ENCODE measurements at places on chromosomes 3 and 15.

- no peak for DNase-seq
These were observed 19.3 kb downstream of the MBNL1 start for GRCh38 chr3:152287898-152288576.

DNA sequence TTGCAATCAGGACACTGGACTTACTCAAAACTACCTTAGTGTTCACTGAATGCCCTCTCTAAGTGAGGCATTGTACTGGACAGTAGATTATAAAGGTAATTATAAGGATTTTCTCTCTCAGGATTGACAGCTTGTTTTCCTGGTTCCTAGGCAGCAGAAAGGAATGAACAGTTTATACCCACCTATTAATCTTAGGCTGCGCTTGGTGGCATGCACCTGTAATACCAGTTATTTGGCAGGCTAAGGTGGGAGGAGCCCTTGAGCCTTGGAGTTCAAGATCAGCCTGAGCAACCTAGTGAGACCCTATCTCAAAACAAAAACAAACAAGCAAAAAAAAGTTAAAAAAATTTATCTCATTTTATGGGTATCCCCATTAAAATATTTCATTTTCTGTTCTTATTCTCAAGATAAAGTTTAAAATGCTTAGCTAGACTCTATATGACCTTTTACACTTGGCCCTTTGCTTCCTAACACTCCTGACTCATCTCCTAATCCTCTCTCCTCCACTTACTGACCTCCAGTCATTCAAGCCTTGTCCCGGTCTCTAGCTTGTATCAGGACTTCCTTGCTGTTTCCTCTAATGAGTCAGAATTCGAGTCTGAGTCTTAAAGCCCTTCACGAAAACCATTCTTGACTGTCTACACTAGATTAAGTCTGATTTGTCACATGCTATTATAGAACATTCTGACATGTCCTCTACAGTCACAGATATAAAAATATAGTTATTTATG is 348.6 kb downstream of the NLGN1 start:
- no peak for DNase-seq

DNA sequence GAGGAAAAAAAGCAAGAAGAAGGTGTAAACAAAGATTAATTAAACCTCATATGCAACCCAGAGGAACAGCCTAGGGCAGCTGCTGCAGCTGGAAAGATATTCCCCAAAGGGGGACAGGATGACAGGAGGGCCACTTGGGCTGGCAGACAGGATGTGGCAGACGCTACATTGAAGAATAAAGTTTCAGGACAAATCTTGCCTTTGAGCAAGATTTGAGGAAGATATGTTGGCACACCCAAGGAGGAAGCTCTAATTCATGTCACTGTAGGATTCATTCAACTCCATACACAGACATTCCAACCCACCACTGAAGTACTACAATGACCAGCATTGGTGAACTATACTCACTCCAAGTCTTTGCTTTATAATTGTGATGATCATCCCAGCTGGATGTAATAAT is 504.0 kb downstream of the SHQ1 start:
- DNase-seq: peak; percentile 30

DNA sequence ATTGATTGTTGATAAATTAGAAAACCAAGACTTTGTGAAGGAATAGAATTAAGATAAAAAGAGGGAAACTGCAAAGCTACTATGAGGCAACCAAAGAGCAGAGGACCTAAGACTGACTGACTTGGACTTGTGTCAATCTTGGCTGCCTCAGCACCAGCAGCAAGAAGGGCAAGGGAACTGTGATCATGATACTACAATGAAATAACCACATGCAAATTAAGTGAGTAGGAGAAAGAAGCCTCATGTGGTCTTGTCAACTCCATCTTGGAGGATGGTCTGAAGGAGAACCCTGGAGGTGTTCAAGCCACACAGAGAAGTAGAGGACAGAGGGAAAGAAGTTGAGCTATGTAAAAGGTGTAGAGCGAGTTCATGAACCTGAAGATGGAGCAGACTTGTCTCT is 47.3 kb upstream of the THRB start:
- DNase-seq: no peak

GRCh38 chr3:69012800-69013252 is 658 bp downstream of the EOGT start:
- peak; percentile 54 for DNase-seq

DNA sequence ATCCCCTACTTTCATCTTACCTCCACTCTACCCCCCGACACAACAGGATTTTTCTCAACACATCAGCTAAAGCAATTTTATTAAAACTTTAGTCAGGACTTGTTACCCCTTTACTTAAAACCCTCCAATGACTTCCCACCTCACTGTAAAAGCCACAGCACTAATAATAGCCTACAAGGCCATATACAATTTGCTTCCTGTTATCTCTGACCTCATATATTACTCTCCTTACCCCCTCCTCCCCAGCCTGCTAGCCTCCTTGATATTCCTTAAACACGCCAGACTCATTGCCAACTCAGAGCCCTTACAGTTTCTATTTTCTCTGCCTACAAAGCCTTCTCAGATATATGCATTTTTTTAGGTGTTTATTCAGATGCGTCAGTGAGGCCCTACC is 54.4 kb downstream of the DCUN1D1 start:
- DNase-seq: no peak

- DNase-seq: no peak
These were observed 75.3 kb downstream of the HMG20A start for GRCh38 chr15:77495838-77496596.

DNA sequence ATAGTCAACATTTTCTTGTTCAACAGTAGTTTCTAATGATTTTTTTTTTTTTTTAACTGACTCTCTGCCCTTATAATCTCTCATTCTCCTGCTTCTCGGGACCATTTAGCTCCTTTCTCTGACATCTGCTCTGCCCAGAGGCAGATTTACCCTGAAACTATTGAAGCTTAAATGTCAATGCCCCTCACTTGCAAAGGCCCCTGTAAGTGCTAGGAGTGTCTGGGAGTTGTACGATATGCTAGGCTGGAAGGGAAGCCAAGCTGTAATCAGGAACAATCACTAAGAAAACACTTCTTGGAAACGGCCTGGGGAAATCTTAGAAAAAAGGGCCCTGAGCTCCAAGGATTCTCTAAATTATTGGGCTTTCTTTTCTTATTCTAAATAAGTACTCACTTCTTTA is 5.8 kb upstream of the PLOD2 start:
- DNase-seq: no peak

- DNase-seq: peak; percentile 58
These were observed 1.3 kb downstream of the PIK3CA start for GRCh38 chr3:179149406-179149867.

DNA sequence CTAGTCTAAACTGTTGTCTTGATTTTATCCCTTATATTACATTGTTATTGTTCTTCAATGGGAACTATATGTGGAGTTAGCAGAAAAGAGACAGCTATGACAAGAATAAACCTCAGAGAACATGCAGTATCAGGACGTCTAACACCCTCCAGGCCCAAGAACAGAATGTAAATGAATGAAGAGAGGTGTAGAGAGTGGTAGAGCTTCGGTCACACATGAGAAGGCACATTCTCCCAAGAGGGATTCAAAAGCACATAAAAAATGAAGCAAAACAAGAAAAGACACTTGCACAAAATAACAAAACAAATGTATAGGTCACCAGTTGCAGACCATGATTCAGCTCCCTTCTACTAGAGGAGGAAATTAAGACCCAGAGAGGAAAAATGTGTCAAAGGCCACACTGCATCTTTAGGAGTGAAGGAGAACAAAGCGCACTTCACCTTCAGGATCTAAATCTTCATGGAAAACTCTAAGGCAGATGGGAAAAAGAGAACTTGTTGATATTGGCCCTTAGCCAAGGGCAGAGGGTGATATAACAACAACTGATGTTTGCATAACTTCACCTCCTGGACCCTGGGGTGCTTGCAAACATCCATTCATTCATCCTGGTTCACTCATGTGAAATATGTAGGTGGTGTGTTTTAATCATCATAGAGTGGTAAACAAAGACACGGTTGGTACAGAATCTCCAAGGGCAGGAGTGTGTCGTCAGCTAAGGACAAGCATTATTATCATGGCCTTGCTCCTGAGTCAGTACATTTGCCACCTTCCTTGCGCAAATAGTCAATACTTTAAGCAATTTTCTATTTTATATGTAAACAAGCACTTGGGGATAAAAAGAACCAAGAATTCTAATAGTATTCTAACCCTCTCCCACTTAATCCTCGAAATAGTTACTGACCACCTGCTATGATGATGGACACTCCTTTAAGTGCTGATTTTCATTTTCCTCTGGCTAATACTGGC is 8.8 kb downstream of the NEK10 start:
- DNase-seq: peak; percentile 4

DNA sequence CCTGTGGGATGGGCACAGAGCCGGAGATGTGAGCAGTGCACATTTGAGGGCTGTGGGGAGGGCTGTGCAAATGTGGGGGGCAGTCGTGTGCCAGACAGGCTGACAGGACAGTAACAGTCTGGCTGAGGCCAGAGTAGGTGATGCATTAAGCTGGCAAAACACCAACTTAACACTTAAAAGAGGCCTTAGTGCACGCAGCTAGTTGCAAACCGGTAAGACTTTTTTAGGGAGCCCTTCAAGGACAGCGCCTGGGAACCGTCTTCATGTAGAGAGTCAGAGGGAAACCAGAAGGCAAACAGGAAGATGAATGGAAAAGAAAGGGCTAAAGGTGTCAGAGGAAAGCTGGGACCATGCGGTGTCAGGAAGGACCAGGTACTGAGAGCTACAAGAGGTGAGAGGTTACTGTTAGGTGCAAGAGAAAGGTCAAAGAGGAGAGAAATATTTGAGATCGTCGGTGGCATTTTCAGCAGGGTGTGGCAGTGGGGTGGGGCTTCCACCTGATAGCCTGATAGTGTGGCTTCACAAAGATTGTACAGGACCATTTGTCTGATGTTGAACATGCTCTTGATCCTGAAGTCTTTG is 30.0 kb upstream of the CHD2 start:
- DNase-seq: no peak

DNA sequence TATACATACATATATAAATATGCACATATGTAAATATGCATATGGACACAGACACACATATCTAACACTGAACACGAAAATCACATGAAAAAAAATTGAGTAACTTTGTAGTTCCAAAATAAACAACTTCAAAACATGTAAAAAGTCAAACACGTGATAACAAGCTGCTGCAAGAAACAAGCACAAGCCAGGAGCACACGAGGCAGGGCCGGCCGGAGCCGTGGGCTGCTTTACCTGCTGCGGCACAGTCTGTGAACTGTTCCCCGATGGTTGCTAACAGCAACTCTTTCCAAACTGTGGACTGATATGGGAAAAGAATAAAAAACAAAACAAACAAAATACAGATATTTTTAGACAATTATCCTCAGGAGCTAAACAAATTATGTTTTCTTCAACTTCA is 31.6 kb downstream of the EIF4E3 start:
- DNase-seq: no peak

- no peak for DNase-seq
These were observed 453.7 kb downstream of the FGF12 start for GRCh38 chr3:192273697-192274010.

DNA sequence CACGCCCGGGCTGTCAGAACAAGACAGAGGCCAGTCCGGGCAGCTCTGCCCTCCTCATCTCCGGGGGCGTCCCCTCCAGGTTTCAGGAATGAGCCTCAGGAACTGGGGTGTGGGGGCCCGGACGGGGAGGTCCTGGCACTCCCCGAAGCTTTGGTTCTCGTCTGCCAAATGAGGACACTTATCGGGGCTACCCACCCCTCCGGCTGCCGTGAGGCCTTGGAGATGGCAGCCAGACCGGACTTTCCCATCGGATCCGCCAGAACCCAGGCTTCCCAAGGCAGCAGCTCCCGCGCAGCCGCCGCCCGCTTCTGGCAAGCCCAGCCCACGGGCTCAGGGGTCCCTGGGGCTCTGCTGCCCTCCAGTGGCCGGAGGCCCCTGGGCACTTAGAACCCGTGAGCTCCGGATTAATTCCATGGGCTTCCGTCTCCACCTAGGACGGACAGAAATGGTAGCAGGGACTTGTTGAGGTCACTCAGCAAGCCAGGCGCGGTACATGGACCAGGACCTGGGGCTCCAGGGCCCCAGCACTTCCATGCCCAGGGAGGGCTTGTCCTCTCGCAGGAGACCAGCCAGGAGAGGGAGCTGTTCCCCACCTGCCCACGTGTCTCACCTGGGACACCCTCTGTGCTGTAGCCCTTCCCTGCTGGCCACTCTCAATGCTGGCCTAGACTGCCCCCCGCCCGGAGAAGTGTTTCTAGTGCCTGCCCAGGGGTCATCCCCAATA is 89.4 kb downstream of the LINGO1 start:
- DNase-seq: peak; percentile 73

DNA sequence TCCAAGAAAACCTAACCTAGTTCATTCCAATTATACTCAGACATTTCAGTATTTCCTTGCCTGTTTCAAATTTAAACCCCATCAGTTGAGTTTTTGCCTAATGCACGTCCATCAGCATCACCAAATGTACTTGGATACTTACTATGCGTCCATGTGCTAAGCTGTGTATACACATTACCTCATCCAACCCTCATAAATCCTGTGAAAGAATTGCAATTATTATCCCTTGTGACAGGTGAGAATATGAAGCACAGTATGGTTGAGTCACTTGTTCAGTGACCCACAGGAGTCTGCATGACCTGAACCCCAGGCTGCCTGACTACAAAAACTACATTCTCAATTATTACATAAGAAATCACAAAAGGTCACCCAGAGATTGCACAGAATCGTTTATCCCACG is 2.5 kb downstream of the OR5K2 start:
- DNase-seq: no peak

DNA sequence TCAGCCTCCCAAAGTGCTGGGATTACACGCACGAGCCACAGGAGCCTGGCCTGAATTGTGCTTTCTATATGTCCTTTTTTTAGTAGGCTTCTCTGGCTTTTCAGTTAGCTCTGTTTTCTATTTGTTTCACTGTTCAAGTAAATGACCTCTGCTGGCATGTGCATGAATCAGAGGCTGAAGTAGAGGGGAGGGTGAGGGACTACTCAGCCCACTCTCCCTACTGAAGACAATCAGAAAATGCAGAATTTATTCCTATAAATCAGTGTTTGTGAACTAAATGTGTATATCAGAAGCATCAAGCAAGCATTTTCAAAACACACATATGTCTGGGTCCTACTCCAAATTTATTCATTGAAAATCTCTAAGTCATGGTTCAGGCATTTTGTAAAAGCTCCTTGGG is 45.0 kb downstream of the ZMAT3 start:
- DNase-seq: no peak

DNA sequence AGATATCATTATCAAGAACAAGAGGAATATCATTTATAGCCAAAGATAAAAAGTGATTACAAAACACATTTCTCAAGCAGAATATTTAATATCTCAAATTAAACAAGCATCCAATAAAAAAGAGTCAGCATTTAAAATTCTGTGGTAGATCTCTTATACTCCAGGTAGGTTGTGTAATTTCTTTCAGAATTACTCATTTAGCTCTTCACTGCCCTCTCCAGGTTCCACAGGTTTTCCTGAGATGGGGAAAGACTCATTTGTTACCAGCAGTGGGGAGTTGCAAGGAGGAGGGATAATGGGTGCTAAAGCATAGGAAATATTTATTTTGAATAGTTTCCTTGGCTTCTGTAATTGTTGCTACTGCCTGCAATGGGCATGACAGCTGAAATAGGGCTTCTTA is 83.1 kb upstream of the RASGRP1 start:
- no peak for DNase-seq

All from inflammatory macrophage treated with lipopolysaccharide for 1 hour (primary cell).